ENCODE measurements at places on chromosomes 2 and 18.

DNA sequence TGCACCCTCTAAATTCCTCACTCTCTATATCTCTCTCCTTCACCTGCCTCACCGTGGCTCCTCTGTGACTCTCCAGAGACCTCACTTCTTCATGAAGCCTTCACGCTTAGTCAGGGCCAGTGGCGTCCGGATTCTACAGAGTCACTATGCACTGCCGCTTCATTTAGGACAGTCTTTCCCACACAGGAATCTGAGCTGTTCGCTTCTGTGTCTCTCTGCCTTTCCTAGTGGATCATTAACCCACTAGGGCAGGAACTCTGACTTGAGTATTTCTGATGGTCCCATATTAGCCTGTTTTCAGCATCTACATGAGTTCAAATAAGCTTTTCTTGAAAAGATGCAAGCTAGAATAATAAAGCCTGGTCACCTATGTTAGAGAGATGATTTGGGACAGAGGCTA is 180.2 kb upstream of the DOK6 start:
- no peak for DNase-seq

GRCh38 chr18:24369426-24369825 is 28.2 kb downstream of the OSBPL1A start:
- DNase-seq = no peak

- DNase-seq = no peak
Measured at GRCh38 chr2:135226961-135227360, 174.9 kb downstream of the RAB3GAP1 start.

DNA sequence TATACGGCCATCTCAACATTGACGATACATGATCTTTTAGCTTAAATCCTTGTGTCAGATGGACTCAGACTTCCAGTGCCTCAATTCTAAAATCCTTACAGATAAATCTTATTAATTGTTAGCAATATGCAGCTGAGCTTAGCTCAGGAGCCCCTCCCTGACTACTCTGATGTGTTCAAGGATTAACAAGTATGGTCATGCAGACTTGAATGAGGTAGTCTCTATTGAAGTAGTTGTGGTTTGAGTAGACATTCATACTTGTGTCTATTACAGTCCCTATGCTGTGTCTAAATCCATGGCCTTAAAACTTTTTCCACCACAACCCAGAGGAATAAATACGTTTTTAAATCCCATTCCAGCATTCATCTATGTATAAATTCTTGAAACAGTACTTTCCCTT is 119.5 kb downstream of the NUP35 start:
- no peak for DNase-seq

DNA sequence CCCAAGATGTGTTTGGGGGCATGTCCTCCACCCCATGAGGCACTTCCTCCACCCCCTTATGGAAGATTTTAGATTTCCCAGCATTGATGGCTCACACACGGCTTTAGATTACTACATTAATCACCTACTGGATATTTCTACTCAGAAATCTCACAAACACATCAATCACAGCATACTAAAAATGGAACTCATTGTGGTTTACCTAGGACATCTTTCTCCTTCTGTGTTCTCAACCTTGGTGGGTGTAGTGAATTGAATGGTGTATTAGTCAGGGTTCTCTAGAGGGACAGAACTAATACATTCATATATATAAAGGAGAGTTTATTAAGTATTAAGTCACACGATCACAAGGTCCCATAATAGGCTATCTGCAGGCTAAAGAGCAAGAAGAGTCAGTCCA is 82.1 kb upstream of the CYRIA start:
- no peak for DNase-seq

DNA sequence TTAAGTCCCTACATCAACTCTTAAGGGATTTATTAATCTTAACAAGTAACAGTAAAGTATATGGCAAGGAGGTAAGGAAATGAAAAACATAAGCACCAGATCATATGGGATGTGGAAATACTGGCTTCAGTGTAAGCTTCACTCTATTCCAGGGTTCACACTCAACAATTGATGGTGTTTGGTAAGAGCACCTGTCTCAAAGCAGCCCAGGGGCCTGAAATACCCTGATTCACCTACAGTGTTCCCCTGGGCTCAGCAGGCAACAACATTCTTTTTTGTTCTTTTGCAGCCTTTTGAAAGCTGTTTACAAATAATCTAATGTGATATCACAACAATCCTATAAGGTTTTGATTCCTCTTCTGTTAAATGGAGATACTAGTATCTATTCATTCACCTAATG is 1.2 kb upstream of the MLPH start:
- DNase-seq = no peak

- no peak for DNase-seq
Measured at GRCh38 chr18:29849144-29849543, 1193.4 kb downstream of the DSC3 start.

GRCh38 chr2:180604077-180604476 is 376.3 kb upstream of the UBE2E3 start:
- DNase-seq = no peak

GRCh38 chr2:88011011-88011410 is 5.3 kb downstream of the RNU2-63P start:
- DNase-seq = no peak

GRCh38 chr2:9276901-9277451 is 70.4 kb downstream of the ASAP2 start:
- no peak for DNase-seq

DNA sequence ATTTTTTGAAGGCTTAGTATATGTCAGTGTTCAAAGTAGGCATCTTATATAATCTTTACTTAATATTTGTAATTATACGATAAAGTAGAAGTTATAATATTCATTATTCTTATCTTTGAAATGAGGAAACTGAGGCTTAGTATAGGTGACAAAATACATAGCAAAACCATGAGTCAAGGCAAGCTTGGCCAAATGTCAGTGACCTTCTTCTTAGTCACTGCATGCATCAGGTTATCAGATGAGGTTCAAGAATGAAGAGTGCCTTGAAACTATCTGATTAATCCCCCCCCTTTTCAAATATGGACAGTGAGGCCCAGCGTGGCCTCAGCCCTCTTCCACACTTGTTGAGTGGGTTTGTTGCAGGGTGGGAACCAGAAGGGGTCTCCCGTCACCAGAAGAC is 59.3 kb downstream of the PMAIP1 start:
- DNase-seq = no peak

DNA sequence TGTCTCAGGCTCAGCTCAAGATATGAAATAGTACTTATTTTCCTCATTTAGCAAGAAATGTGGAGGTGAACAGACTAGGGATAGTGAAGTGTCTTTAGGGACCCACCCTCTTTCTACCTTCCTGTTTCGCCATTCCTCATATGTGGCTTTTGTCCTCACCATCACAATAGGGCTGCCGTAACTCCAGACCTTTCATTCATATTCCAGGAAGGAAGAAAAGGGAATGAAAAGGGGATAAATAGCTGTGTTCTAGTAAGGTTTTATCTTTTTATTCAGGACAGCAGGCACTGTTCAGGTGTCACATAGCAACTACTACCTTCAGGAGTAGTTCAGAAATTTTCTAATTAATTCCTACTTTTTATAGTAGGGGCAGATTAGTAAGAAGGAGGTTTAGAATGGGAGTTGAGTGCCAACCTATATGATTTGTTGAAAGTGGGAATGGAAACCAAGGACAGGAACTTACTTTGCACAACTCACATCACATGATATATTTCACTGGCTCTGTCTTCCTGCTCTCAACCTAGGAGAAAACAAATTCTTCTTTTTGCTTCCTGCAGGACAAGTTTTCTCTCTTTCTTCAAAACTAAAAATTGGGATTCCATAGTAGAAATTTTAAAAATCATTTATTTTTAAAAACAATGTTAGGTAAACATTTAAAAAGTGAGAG is 36.0 kb upstream of the HDAC4 start:
- DNase-seq = no peak

DNA sequence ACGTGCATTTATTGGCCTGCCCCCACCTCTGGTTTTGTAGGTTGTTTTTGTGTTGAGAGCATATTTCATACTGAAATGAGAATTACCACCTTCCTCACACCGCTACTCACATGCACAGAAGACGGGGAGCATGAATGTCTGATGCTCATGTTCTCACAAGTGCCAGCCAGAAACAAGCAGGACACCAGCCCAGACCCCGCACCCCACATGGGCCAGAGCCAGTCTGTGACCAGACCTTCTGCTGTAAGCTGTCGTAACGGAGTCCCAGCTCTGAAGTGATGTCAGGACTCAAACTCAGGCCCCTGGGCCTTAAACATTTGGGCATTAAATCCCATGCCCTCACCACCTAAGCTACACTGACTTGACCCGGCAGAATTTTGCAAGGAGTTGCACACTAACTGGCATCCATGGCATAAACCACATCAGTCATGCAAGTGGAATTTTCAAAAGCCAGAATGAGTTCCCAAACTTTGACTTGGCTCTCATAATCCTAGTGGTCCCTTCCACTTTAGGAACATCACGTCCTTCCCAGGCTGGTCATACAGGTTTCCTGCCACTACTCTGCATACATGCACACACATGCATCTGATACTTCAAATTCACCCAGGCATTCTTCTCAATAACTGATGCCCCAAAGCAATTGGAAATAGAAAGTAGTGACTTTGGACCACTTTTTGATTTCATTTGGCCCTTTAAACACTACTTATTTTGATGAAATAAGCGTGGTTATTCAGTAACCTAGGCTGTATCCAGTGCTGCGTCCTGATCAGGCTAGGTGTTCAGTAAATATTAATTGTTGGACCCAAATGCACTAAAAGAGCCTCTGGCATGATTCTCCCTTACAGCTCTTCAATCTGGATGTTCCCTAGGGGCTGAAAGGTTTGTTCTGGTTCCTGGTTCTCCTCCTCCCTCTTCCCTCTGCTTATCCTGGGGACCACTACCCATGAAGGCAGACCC is 223.1 kb upstream of the ID2 start:
- no peak for DNase-seq

DNA sequence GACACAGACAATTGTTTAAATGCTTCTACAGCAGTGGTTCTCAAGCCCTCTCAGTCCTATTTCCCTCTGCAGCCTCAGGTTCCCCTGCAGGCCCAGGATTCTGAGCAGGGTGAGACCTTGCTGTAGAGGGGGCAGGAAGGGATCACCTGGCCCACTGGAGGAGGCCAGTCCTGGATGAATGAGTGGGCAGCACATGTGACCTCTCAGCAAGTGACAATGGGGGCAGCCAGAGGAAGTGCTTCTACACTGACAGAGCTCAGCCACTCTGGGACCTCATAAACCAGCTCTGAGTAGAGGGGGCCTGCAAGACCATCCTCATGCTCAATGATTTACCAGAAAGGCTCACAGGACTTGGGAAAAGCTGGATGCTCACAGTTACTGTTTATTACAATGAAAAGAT is 63.2 kb downstream of the ASB1 start:
- no peak for DNase-seq

DNA sequence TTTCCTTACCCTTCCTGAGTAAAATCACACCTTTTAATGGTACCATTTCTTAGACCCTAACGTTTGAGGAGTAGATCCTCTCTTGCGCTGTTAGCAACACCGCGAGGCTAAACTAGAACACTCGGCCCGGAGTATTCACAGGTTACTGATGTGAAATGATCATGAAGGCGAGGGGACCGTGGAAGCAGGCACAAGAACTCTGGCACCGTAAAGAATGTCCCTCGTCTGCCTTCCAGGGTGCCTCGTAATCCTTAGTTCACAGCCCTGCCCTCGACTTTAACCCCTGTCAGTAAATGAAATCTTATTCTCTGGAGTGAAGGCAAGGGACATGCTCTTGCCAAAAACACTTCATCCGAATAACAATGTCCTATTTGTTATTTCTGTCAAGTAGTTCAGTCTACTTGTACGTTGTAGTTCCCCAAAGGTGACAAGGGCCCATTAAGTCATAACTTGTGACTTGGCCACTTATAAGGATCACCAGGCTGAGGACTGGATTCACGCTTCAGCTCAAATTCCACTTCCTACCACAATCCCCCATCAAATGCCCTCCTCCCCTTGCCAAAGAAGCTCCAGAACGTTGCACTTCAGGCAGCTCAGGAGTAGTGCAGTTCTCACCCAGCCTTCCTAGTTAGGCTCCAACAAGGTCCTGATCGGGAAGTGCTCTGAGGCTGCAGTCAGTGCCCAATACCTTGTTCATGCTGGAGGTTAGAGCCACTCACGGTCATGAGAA is 43.3 kb upstream of the ITM2C start:
- DNase-seq = no peak

GRCh38 chr2:151972241-151973012 is 126.4 kb downstream of the CACNB4 start:
- DNase-seq = no peak

- DNase-seq = no peak
Measured at GRCh38 chr2:69285379-69285894, 101.6 kb downstream of the GFPT1 start.

- no peak for DNase-seq
Measured at GRCh38 chr2:148508878-148509287, 135.7 kb upstream of the EPC2 start.

- DNase-seq = no peak
Measured at GRCh38 chr2:233036162-233036838, 3.8 kb downstream of the NEU2 start.

GRCh38 chr2:72198532-72199241 is 51.0 kb upstream of the CYP26B1 start:
- DNase-seq = no peak

DNA sequence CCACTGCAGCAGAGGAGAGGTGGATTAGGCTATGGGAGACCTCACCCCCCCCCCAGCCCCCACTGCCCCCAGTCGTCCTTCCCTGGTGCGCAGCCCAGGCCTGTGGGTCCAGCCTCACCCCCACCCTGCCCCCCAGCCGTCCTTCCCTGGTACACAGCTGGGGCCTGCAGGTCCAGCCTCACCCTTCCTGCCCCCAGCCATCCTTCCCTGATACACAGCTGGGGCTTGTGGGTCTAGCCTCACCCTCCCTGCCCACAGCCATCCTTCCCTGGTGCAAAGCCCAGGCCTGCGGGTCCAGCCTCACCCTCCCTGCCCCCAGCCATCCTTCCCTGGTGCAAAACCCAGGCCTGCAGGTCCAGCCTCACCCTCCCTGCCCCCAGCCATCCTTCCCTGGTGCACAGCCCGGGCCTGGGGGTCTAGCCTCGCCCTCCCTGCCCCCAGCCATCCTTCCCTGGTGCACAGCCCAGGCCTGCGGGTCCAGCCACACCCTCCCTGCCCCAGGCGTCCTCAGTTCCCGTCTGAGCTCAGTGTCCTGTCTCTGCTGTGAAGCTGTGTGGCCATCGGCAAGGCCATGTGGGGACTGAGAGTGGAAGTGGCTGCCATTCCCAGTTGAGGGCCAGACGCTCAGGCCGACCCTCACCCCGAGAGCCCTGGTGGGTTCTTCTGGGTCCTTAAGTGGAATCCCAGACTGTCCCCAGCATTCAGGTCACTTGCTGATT is 86.8 kb upstream of the SNTG2 start:
- DNase-seq = no peak

DNA sequence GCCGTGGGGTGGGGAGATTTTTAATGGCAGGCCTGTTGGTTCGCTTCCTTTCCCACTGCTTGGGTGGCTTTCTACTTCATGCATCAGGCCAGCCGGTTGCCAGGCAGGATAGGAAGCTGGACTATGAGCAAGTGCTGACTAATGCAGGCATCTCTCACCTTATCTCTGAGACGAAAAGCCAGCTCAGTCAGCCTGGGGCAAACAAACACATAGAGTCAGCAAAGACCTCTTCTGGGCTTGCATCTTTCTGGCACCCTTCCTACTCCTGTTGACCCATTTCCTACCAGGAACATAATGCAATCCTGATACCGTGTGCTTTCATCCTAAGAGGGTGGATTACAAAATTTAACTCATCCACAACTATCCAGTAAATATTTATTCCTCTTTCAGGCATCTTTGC is 416.6 kb upstream of the MEX3C start:
- DNase-seq = no peak
